NCI-H2081 (cell line): ENCODE measurements at places on chromosomes 16 and 17.

- DNase-seq = no peak
Observed at GRCh38 chr16:525520-526180, 1.9 kb upstream of the CAPN15 start.

- DNase-seq = no peak
Observed at GRCh38 chr16:89089120-89089519, 4.5 kb upstream of the ACSF3 start.

DNA sequence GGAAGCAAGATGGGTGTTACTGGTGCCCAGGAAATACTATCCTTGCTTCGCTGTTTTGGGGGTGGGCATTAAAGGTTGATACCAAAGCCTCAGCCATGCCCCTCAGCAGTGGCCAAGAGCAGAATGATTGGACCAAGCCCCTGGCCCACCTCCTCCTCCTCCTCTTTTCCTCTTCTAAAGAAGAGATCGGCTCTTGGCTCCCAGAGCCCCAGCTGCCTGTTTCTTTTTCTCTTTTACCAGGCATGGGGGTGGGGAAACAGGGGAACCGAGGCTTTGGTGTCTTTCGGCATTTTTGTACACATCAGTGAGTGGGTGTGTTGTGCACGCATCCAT lies 5.8 kb downstream of the THRA start:
- DNase-seq = no peak

GRCh38 chr17:75985986-75986385 lies 6.9 kb downstream of the TEN1 start:
- DNase-seq = no peak

- DNase-seq = peak; percentile 28
Observed at GRCh38 chr16:1863681-1864460, 8.1 kb downstream of the MEIOB start.

- DNase-seq = no peak
Observed at GRCh38 chr17:73954951-73955350, 248.5 kb upstream of the RPL38 start.

- no peak for DNase-seq
Observed at GRCh38 chr17:63222655-63223054, 223.5 kb downstream of the CYB561 start.

DNA sequence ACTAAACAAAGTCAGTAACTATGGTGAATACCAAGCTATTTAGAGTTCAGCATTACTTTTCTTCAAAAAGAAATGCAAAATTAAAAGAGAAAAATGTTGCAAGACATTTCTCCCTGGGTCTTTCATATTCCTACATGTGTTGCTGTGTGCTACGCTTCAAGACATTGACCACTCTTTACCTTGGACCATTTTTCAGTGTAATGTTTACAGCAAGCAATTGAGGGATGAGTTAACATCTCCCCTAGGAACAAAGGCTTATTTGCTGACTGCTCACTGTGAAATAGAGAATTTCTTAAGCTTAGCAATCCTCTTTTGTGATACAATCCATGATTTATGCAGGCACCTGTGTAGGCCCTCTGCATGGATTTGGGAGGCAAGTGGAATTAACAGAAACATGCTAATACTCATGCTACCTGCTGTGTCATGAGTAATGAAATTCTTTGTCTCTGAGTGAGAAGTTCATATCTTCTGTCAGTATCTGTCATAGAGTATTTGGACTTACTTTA lies 1202.9 kb upstream of the CDH8 start:
- no peak for DNase-seq

- no peak for DNase-seq
Observed at GRCh38 chr17:35665662-35666061, 65.8 kb upstream of the RASL10B start.

DNA sequence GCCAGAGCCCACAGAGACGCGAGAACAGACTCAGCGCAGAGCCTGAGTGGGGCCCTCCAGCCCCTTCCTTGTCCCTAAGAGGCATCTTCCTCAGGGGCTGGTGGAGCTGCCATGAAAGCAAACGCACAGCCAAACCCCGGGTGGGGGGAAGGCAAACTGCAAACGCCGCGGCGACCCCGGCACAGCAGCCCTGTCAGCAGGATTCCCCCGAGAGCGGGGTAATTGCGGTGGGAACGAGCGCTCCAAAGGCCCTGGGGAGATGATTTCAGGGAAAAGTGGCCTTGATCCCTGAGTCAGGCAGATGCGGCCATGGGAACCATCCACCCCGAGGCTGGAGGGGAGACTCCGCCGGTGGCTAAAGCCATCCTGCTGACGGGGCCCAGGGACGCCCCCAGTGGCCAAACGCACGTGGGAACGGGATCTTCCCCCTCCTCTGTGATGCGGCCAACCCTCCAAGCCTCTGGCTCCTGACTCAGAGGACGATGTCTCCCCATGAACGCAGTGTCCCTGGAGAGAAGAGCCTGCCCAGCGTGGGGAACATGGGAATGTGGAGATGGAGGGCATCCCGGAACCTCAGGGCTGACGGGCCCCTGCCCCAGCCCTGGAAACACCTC lies 25.1 kb downstream of the SLC7A5 start:
- DNase-seq = peak; percentile 13

DNA sequence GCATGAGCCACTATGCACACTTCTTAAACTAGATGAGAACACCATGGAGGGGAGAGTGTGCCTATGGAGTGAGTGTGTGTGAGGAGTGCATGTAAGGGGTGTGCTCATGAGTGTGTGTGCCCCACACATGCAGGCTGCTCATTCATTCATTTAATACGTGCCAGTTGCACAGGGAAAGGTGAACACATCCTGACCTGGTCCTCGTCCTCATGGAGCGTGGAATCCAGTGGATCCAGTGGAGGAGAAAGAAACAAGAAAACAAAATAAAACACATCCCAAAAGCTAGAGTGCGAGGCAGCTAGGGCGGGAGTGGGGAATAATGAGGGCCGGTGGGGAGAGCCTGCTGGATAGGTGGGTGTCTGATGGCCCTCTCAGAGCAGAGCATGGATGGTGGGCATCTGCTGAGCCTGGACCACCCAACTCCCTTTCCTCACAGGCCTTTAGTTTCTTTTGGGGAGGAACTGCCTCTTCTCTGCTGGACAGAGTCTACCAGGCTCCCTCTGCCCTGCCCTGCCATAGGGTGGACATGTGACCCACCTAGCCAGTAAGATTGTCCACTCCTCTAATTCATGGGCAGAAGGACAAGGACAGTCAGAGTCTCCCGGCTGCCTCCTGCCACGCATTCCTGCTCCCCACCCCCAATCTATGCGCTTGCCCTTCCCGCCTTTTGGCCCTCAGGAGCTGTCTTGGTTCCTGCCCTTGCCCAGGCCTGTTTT lies 204.3 kb downstream of the RAB11FIP4 start:
- no peak for DNase-seq

DNA sequence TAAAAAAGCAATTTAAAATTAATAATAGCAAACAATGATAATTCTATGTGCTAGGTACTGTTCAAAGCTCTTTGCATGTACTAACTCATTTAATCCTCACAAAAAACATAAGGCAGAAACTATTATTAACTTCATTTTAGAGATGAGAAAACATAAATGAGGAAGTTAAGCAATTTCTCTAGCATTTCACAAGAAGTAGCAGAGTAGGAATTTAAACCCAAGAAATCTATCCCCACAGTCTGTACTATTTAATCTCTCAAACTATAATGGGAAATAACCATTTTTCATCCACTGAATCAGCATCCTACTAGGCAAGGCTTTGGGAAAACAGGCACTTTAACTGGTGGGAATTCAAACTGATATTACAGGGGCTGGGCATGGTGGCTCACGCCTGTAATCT lies 42.2 kb upstream of the INTS2 start:
- DNase-seq = no peak

DNA sequence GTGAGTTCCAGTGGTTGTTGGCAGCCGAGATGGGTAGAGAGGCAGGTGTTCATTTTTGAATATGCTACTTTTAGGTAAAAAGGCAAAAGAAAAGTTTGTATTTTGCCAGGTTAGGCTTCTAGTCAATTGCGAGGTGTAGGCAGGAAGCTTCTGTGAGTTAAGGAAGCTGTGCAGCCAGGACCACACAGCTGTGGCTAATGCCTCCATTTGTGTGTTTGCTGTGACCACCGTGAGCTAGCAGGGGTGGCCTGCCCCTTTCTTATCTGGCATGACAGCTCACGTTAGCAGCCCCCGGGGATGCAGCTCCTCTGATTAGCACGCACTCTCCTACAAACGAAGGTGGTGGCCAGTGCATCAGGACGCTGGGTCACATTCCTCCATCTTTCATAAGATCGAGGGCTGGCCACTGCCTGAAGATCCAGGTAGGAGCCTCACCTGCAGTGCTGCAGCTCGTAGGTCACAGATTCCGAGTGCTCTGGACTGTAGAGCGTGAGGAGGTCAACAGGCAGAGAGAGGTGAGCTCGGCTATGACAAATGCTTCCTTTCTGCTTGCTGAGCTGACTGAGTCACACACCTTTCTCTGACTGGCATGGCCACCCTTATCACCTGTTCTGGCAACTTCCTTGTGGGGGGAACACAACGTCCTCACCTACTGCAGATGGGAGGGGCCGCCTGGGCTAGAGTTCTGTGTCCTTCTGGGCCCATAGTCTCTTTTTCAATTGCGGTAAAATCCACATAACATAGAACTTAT lies 244.4 kb downstream of the HS3ST3B1 start:
- DNase-seq = no peak

- DNase-seq = no peak
Observed at GRCh38 chr16:73319261-73319660, 271.3 kb upstream of the ZFHX3 start.

DNA sequence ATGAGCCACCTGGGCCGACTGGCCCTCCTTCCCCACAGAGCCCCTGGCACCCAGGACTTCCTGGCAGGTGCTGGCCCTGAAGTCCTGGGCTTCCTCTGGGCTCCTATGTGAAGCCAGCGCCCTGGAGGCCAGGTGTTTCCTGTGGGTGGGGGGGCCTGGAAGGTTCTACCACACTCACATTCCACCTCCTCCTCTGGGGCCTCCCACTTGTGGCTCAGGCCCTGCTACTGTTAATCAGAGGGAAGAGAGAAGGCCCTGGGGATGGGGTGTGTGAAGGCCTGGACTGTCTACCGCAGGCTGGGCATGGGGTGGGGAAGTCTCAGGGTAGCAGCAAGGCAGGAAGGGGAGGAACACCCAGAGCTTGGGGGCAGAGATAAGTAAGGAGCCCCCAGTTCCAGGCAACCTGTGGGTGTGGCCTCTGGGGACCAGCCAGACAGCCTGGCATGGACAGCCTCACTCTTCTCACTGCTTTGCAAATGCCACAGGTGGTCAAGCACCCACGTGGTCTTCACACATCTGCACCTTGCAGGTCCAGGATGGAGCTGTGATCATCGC lies 111.9 kb upstream of the TNRC6C start:
- no peak for DNase-seq

- DNase-seq = peak; percentile 58
Observed at GRCh38 chr17:43171586-43172487, 823 bp downstream of the NBR1 start.

DNA sequence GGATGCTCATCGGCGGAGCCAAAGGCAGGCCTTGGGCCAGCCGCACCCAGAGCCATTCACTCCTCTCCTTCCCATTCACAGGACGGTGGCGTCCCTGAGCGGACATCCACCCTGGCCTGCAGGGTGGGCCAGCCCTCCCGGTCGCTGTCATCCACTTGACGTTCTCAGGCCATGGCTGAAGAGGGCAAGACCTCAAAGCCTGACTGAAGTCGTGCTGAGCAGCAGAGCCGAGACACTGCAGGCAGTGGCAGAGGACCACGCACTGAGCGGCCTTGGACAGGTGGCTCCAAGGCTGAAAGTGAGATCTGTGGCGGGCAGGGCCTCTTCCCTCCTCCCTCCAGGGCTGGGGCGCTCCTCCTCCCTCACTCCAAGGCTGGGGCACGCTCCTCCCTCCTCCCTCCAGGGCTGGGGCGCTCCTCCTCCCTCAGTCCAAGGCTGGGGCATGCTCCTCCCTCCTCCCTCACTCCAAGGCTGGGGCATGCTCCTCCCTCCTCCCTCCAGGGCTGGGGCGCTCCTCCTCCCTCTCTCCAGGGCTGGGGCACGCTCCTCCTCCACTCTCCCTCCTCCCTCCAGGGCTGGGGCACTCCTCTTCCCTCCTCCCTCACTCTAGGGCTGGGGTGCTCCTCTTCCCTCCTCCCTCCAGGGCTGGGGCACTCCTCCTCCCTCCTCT lies 24.1 kb downstream of the GNPTG start:
- no peak for DNase-seq

DNA sequence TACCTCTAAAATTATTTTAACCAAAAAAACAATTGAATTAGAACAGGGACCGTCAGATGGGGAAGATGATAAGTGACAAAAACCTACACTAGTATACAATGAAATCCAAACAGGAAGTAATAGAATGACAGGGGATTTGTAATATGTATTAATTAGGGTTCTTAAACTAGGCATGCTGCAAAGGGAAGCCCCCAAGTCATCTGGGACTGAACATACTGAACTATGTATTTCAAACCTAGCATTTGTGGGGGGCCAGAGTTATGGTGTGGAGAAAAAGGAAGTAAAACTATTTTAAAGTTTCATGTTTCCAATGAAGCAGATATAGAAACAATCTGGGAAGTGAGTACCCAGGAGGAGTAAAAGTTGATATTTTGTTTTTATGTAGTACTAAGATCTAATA lies 133.2 kb upstream of the HS3ST3A1 start:
- no peak for DNase-seq

- DNase-seq = no peak
Observed at GRCh38 chr16:16143038-16143763, 80.1 kb downstream of the ABCC6 start.

DNA sequence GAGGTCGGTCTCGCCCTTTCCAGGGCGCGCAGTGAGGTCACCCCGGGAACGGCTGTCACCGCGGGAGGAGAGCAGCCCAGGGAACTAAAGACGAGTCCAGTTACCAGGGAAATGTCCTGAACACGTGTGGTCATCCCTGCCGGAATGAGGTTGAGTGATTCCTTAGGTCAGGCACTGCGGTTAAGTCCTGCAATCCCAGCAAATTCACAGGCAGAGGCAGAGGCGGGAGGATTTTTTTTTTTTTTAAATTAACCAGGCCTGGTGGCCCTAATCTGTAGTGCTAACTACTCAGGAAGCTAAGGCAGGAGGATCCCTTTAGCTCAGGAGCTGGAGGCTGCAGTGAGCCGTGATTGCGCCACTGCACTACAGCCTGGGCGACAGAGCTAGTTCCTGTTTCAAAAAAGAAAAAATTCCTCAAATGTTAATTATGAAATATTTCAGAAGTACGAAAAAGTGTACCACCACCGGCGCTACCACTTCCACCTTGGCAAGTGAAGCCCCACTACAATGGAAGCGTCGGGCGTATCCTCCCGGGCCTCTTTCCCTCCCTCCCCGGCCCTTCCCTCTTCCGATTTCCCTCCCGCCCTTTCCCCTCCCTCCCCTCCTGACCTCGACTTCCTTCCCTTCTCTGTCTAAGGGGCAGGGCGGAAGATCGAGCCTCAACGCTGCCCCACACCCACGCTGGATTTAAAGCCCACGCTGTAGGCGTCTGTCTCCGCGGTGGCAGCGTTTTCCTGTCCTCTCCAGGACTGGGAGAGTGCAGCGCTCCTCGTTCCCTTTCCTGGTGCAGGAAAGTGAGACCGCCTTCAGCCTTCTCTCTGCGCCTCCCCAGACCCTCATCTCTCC lies 27.3 kb downstream of the SLFN11 start:
- DNase-seq = no peak
